T-helper 17 cell (primary cell): ENCODE measurements at places on chromosomes 11 and 22. TPM values are rescaled to one million over a fixed set of nuclear protein-coding genes. Genes with fewer than 3 reads are reported as not detected.

TRIM49 gene
- total RNA-seq: not detected

SCUBE2 gene
- total RNA-seq: 0.10 TPM

MS4A12 gene
- not detected for total RNA-seq

PARVG gene
- 89.1 TPM for total RNA-seq

GRCh38 chr11:12565406-12565805 is 108.8 kb upstream of the TEAD1 start:
- no peak overlapping the region for H3K4me3 ChIP-seq
- peaks cover 2% of the 10 kb centered on the region for H3K36me3 ChIP-seq
- H3K27me3 ChIP-seq: peaks cover 44% of the 10 kb centered on the region
- DNase-seq: no peak

DNA sequence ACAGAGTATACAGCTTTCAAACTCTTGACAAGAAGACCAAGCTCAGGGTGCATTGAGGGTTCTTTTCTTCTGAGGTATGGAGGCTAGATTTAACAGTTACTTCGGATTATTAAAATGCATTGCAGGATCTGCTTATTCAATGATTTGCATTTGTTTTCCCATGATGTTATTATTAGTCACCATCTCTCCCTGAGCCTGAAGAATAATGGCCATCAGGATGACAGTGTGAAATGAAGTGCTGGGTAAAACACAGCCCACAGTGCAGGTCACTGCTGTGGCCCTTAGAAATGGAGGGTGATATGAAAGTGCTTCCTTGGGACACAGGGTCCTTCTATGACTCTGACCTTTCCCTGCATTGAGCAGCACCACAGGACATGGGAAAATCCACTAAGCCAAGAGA is 40.0 kb downstream of the TECTA start:
- no peak overlapping the region for H3K27ac ChIP-seq
- DNase-seq: no peak
- no peak overlapping the region for H3K4me3 ChIP-seq
- peaks cover 7% of the 10 kb centered on the region for H3K36me3 ChIP-seq
- peaks cover 36% of the 10 kb centered on the region for H3K27me3 ChIP-seq

DNA sequence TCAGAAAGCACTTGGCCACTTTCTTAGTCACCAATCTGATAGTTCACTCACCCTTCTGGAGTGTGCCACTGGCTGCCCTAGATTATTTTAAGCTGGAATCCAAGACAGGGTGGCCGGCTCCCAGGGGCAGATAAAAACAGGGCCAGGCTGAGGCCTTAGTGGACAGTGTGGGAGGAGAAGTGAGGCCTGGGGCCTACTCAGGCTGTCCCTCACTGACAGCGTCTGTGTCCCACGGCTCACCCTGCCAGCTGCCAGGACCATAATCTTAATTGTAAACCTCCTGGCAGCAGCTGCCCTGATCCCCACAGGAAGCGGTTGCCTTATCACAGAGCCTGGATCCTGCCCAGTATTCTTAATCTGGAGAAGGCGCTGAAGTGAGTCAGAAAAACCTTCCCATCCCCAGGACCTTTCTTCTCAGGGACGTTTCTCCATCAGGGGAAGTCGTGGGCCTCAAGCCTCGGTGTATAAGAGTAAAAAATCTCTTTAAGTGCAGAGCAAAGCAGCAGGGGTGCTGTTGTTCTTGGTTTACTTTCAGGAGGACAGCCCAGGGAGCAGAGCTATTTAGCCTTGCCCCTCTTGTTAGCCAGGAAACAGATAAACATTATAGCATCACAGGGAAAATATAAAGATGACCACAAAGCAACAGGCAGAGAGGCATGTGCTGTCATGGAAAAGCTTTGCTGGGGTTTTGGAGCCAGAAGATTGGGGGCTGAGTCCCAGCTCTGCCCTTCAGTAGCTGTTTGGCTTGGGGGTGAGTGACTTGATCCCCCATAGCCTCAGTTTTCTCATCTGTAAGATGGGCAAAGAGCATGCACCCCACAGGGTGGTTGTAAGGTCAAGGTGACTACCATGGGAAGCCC is 39.6 kb downstream of the TSPAN18 start:
- no peaks in the 10 kb centered on the region for H3K27me3 ChIP-seq
- DNase-seq: no peak
- no peak overlapping the region for H3K27ac ChIP-seq
- H3K4me3 ChIP-seq: no peak overlapping the region
- peaks cover 14% of the 10 kb centered on the region for H3K36me3 ChIP-seq

- no peak overlapping the region for H3K27ac ChIP-seq
- no peaks in the 10 kb centered on the region for H3K4me1 ChIP-seq
- H3K36me3 ChIP-seq: no peaks in the 10 kb centered on the region
- H3K27me3 ChIP-seq: no peaks in the 10 kb centered on the region
- no peak overlapping the region for H3K4me3 ChIP-seq
- DNase-seq: no peak
Measured at GRCh38 chr11:84381666-84382065, 1095.5 kb upstream of the CCDC90B start.

DNA sequence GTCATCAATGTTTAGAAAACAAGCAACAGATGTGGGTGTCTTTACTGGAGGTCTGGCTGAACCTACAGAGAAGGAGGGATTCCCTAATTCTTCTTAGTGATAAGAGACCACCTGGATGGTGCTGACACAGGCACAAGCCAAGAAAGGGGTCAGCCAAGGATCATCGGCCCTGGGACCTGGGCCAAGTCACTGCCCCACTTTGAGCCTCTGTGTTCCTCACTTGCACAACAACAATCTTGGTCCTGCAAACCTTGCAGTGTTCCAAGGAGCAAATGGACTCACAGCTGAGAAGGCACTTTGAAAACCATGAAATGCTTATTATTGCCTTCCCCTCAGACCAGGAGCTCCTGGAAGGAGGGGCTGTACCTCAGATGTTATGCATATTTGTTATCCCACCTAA is 7.0 kb upstream of the KCNE3 start:
- peaks cover 3% of the 10 kb centered on the region for H3K36me3 ChIP-seq
- H3K4me3 ChIP-seq: no peak overlapping the region
- H3K4me1 ChIP-seq: peaks cover 2% of the 10 kb centered on the region
- H3K27ac ChIP-seq: no peak overlapping the region
- no peak for DNase-seq

DNA sequence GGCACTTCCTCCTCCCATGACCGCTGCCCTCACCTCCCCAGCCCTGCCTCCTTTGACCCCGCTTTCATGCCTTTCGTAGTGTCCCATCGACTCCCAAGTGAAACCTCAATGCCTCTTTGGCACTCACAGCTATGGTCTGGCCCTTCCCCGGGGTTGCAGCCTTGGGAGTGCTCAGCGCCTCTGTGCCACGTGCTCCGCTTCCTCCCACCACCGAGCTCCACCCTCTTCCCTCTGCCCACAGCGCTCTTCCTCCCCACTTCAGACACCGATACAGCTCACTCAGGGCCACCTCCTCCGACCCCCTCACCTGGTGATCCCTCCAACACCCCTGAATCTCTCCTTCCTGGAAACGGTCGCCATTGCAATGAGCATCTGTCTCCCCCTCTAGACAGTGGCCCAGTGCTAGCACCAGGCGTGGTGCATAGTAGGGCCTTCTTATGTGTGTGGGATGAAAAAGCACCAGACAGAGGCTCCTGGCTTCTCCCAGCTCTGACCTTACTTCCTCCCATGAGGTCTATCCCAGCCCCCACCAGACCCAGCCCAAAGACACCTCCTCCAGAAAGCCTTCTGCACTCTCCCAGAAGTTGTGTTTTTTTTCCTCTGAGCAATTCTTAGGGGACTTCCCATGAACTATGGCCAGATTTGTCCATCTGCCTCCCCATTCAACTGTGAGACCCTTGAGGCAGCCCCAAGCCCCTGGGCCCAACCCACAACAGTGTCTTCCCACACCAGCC is 16.4 kb upstream of the SCGB1A1 start:
- peak overlapping the region; percentile 88 for H3K27ac ChIP-seq
- DNase-seq: no peak
- no peaks in the 10 kb centered on the region for H3K36me3 ChIP-seq

DNA sequence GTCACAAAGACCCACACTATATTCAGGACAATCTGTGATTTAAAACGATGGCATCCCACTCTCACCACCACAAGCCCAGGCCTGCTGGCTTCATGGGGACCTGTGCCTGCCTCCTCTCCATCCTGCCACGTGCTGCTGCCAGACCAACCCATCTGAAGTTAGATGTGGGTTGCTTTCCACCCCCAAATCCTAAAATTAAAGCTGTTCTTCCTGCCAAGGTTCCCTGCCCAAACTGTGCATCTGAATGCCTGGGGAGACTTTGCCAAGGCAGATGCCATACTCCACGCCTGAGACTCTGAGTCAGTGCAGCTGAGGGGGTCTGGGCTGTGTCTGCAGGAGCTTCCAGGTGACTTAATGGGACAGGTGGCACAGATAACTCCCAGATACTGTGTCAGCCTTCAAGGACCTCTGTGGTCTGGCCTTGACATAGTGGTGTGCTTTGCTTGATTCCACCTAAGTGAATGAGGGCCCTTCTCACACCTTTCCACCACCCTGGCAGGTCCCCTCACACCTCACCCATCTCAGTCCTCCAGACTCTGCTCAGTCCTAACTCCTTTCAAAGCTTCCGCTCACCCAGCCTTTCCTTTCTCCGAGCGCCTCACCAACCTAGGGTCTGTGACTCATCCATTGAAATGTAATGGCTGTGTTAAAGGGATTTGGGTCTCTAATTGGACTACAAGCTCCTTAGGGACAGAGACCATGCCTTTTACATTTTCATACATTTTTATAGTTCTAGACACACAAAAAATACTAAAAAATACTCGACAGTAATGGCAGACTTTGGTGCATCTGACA is 18.6 kb downstream of the ADAMTS8 start:
- no peak for DNase-seq
- peak overlapping the region; percentile 27 for H3K27ac ChIP-seq
- no peak overlapping the region for H3K4me3 ChIP-seq
- H3K27me3 ChIP-seq: peaks cover 43% of the 10 kb centered on the region

GRCh38 chr22:22167791-22168189 is 76.8 kb upstream of the VPREB1 start:
- no peak for DNase-seq
- peaks cover 3% of the 10 kb centered on the region for H3K36me3 ChIP-seq
- peak overlapping the region; percentile 86 for H3K27ac ChIP-seq
- peak overlapping the region; percentile 85 for H3K4me3 ChIP-seq
- H3K27me3 ChIP-seq: peaks cover 12% of the 10 kb centered on the region

GRCh38 chr22:26612652-26613051 is 5.2 kb downstream of the CRYBB1 start:
- H3K27me3 ChIP-seq: peaks cover 11% of the 10 kb centered on the region
- peaks cover 24% of the 10 kb centered on the region for H3K4me1 ChIP-seq
- no peaks in the 10 kb centered on the region for H3K36me3 ChIP-seq
- no peak overlapping the region for H3K27ac ChIP-seq

GRCh38 chr11:115222218-115222862 is 281.9 kb downstream of the CADM1 start:
- peaks cover 6% of the 10 kb centered on the region for H3K4me1 ChIP-seq
- no peak overlapping the region for H3K27ac ChIP-seq
- no peaks in the 10 kb centered on the region for H3K36me3 ChIP-seq
- H3K27me3 ChIP-seq: peaks cover 7% of the 10 kb centered on the region

GRCh38 chr11:123122341-123122740 is 60.4 kb upstream of the HSPA8 start:
- peaks cover 26% of the 10 kb centered on the region for H3K27me3 ChIP-seq
- H3K4me1 ChIP-seq: peaks cover 3% of the 10 kb centered on the region
- peaks cover 6% of the 10 kb centered on the region for H3K36me3 ChIP-seq

DNA sequence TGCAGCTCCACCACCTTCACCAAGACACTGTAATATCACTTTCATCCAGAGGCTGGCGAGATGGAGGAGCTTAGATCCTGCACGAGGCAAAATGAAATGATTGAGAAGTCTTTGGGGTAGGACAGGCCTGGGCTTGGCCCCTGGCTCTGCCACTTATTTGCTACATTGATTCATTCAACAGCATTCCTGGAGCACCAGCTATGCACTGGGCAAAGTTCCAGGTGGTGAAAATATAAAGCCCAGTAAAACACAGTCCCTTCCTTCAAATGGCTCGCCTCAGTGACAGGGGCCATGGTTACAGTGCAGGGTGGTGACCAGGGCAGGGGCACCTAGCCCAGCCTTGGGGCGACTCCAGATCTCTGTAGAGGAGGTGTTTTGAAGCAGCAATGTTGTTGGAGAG is 19.7 kb downstream of the ALX4 start:
- no peak for DNase-seq
- no peaks in the 10 kb centered on the region for H3K36me3 ChIP-seq
- no peak overlapping the region for H3K4me3 ChIP-seq
- peaks cover 13% of the 10 kb centered on the region for H3K27me3 ChIP-seq

- peaks cover 10% of the 10 kb centered on the region for H3K36me3 ChIP-seq
- no peak for DNase-seq
- H3K4me1 ChIP-seq: no peaks in the 10 kb centered on the region
- H3K27me3 ChIP-seq: peaks cover 34% of the 10 kb centered on the region
Measured at GRCh38 chr22:22999523-22999922, 70.8 kb upstream of the GNAZ start.

GRCh38 chr11:20207781-20208621 is 47.7 kb upstream of the DBX1 start:
- no peak overlapping the region for H3K4me3 ChIP-seq
- H3K4me1 ChIP-seq: peaks cover 2% of the 10 kb centered on the region
- no peak overlapping the region for H3K27ac ChIP-seq
- DNase-seq: no peak
- H3K36me3 ChIP-seq: peaks cover 5% of the 10 kb centered on the region

- peak overlapping the region; percentile 14 for H3K27ac ChIP-seq
- peaks cover 5% of the 10 kb centered on the region for H3K36me3 ChIP-seq
- no peak for DNase-seq
- no peaks in the 10 kb centered on the region for H3K27me3 ChIP-seq
- H3K4me3 ChIP-seq: no peak overlapping the region
Measured at GRCh38 chr22:35686298-35686697, 31.4 kb upstream of the APOL5 start.

DNA sequence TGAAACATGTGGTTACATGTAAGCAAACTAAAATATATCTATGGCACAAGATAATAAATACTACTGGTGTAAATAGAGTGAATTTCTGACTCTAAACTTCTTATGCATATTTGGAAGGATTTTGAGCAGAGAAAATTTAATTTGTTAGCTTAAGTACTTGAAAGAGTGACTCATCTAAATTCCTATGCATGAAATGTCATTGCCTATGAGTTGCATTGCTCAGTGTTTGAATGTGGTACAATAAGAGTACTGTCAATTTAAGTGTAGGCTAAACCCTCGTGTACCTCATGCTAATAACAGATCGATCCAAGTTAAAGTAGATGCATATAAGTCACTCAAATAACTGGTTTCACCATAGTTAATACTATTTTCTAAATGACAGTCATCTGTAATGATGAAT is 5.3 kb upstream of the CARD18 start:
- H3K27me3 ChIP-seq: peaks cover 7% of the 10 kb centered on the region
- no peaks in the 10 kb centered on the region for H3K4me1 ChIP-seq
- no peak overlapping the region for H3K27ac ChIP-seq
- no peak overlapping the region for H3K4me3 ChIP-seq
- no peak for DNase-seq
